ENCODE measurements at places on chromosomes 6 and 20.

- no peak overlapping the region for H3K27ac ChIP-seq
- DNase-seq, result no peak
- no peaks in the 10 kb centered on the region for H3K27me3 ChIP-seq
- no peaks in the 10 kb centered on the region for H3K36me3 ChIP-seq
- H3K4me1 ChIP-seq, result no peaks in the 10 kb centered on the region
- H3K4me3 ChIP-seq, result no peak overlapping the region
These were observed 22.4 kb upstream of the SERINC3 start for GRCh38 chr20:44544263-44544662.

DNA sequence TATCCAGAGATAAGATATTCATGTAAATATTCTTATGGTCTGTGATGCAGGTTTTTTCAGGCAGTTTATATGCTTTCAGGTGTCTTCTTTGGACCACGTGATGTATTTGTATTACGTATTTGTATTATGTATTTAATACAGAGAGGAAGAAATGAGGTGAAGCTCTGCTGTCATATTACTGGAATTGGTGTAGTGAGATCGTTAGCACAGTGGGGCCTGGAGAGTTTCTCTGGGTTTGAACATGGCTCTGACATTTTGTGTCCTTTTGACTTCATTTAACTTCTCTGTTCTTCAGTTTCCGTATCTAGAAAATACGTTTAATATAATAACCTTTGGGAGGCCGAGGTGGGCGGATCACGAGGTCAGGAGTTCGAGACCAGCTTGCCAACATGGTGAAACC lies 1.6 kb upstream of the PRIM2 start:
- no peak overlapping the region for H3K4me3 ChIP-seq
- no peak overlapping the region for H3K27ac ChIP-seq
- no peak for DNase-seq
- H3K36me3 ChIP-seq, result peaks cover 24% of the 10 kb centered on the region
- peaks cover 22% of the 10 kb centered on the region for H3K4me1 ChIP-seq
- no peaks in the 10 kb centered on the region for H3K27me3 ChIP-seq

DNA sequence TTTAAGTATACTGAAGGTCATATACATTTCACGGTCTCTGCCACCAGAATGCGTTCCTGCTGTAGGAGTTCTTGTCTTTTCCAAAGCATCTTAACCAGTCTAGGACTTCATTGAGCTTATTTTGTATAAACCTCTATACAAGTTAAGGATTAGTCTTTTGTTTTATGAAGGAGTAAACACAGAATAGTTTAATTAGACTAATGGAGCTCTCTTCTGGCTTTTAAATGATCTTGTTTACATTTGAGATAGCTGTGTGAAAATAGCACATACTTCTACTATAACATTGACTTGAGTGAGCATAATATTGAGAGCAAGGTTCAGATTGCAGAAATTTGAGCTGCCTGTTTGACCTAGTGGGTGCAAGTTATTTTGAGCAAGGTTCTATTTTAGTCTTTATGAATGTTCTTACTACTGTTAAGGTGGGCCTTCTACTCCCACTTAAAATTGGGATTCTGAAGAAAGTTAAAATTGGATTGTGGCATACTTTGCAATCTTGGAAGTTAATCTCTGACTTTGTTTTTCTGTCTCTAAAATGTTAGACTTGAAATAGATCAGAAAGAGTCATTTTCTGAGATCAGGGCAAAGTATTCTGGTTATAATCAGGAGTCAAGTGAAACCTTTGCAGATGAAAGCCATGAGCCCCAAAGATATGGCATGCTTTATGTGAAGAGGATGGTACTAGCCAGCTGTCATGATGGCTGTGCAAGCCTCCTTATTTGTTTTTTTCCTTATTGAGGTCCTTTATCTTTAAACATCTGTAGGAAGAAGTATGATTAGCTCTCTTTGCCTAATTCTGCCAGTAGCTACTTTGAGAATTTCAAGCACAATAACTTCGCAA lies 41.8 kb downstream of the RPRD1B start:
- no peaks in the 10 kb centered on the region for H3K27me3 ChIP-seq
- peaks cover 8% of the 10 kb centered on the region for H3K4me1 ChIP-seq
- peaks cover 65% of the 10 kb centered on the region for H3K36me3 ChIP-seq
- DNase-seq, result no peak
- H3K4me3 ChIP-seq, result no peak overlapping the region
- H3K27ac ChIP-seq, result no peak overlapping the region

DNA sequence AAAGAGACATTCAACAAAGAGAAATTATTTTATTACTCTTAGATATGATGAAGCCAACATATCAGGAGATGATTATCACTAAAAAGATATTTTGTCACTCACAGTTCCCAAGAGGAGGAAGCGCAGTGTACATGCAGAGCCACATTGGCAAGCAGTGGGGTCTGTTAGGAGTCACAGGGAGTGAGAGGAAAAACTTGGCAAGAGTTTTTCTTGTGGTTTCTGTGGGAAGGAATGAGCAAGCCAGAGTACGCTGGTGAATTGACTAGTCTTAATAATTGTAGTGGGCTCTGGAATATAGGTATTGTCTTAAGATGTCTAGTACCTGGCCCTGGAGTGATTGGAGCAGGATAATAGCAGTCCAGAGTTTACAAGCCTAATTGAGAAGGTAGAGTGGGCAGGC lies 1095.2 kb downstream of the GRIK2 start:
- H3K27ac ChIP-seq, result no peak overlapping the region
- no peaks in the 10 kb centered on the region for H3K4me1 ChIP-seq
- H3K36me3 ChIP-seq, result no peaks in the 10 kb centered on the region
- H3K27me3 ChIP-seq, result no peaks in the 10 kb centered on the region
- H3K4me3 ChIP-seq, result no peak overlapping the region

DNA sequence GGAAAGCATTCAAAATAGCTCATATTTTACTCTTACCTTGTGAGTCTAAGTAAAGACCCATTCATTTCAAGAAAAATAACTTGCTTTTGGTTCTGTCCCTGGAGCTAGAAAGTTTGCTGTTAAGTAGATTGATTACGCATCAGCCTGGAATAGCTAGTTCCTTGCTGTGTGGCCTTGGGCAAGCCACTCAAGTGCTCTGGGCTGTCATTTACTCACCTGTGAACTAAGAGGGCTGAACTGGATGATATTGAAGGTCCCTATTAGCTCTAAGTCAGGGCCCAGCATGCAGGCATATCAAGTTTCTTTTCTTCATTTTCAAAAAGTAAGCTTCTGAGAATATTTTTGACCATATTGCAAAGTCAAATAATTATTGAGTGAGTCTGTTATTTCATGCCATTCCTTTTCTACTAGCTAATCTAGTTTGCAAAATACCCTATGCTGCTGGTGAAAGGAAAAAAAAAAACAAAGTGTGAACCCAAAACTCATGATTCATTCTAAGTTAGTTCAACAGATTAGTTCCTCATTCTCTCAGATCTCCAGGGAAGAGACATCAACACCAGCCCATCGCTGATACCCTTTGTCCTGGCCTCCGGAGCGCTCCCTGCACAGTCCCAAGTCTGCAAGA lies 106.5 kb upstream of the GMDS start:
- H3K27me3 ChIP-seq, result no peaks in the 10 kb centered on the region
- H3K36me3 ChIP-seq, result no peaks in the 10 kb centered on the region
- no peak overlapping the region for H3K4me3 ChIP-seq
- H3K27ac ChIP-seq, result no peak overlapping the region
- DNase-seq, result no peak

GRCh38 chr20:32158943-32159660 lies 48.4 kb downstream of the PLAGL2 start:
- no peak for DNase-seq
- H3K27ac ChIP-seq, result no peak overlapping the region

- DNase-seq, result no peak
- no peaks in the 10 kb centered on the region for H3K36me3 ChIP-seq
- peaks cover 24% of the 10 kb centered on the region for H3K4me1 ChIP-seq
- no peaks in the 10 kb centered on the region for H3K27me3 ChIP-seq
These were observed 49.9 kb downstream of the IPCEF1 start for GRCh38 chr6:154306696-154307095.

DNA sequence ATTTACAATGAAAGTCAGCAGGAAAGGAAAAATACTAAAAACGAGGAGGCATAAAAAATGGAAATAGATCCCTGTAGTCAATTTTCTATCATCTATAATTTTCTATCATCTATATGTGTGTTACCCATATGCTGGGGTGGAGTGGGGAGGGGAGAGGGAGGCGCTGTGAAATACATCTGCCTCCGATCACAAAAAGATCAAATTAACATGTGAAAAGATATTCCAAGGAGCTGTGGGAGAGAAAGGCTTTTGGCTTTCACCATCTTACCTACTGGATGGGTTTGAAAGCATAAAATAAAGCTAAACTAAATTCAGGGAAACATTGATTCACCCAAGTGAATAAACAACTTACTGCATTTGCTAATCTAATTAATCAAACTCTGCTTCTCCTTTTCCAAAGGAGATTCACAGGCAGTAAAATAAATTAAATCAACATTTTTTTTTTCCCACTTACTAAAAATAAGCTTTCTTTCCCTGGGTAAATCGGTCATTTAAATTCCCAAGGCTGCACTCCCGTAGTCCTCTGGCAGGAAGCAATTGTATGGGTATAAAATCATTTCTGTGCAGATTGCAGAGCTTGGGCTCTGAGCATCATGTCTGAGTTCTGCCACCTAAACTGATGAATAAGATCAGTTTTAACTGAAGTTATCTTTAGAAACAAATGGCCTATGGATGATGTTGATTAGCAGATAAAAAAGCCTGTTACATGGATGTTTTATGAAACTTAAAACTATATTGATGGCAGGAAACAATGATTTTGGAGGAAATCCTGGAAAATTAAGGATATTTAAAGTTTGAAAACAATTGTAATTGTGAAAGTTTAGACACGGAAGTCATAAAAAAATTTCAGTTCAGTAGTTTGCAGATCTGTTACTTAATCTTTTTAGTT lies 147.9 kb downstream of the SOX4 start:
- no peaks in the 10 kb centered on the region for H3K36me3 ChIP-seq
- H3K4me3 ChIP-seq, result no peak overlapping the region
- no peak for DNase-seq
- H3K27me3 ChIP-seq, result peaks cover under 1% of the 10 kb centered on the region

DNA sequence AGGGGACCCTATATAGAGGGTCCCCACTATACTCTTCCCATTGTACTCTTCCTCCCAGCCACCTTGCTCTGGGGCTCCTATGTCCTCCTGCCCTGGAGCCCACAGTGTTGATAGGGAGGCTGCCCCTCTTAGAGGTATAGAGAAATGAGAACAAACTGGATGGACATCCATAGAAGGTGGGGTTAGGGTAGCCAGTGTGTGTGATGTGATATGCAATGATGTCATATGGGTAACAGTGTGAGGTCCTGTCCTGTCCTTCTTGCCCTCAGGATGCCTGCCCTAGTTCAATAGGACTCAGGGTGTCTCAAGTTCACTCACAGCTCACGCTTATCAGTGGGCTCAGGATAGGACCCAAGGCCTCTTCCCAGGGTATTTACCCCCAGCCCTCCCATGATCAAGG lies 435 bp downstream of the PTCRA start:
- peaks cover 1% of the 10 kb centered on the region for H3K4me1 ChIP-seq
- no peaks in the 10 kb centered on the region for H3K36me3 ChIP-seq
- no peak for DNase-seq
- peaks cover 14% of the 10 kb centered on the region for H3K27me3 ChIP-seq
- no peak overlapping the region for H3K4me3 ChIP-seq

DNA sequence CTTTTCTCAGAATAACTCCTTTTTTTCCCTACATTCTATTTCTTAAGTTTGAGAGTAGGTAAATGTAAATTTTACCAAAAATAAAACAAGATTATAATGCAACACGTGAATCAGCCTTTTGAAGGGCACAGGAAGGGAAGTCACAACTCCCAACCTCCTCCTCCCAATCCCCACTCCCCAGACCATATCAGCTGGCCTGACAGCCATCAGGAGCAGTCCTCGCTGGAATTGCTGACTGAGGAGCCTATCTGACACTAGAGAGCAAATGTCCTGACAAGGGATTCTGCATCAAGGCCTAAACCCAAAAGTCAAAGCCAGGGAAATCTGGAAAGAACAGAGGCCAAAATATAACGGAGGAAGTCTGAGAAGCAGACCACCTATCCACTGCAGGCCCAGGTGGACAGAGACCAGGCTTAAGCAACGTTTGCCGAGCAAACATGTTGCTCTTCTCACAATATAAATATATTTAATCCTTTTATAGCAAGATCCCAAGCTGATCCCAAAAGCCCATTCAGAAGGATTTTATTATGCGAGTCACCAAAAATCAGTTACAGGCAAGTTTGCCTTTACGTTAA lies 2.5 kb downstream of the RRAGD start:
- H3K4me3 ChIP-seq, result no peak overlapping the region
- peaks cover 4% of the 10 kb centered on the region for H3K27me3 ChIP-seq
- no peaks in the 10 kb centered on the region for H3K36me3 ChIP-seq
- no peak for DNase-seq

DNA sequence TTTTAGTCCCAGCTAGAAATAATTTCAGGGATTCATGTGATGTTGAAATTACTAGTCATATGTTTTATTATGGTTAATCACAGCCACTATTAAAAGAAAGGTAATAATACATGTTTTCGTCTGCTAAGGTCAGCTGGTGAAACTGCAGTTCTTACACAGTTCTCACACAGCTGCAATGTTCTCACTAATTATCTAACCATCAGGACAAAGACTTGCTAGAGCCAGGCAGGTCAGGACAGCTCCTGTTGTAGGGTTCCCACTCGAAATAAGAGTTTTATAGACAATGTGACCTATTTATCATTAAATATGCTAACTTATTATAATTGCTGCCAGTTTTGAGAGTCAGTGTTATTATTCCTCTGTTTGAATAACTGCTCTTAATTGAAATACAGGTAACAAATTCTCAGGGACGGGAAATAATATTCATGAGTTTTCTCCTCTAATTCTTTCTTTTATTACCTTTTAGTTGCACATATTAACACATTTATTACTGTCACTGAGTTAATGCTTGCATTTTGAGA lies 97.9 kb downstream of the GJA1 start:
- no peaks in the 10 kb centered on the region for H3K4me1 ChIP-seq
- no peaks in the 10 kb centered on the region for H3K36me3 ChIP-seq
- DNase-seq, result no peak
- no peak overlapping the region for H3K4me3 ChIP-seq
- no peaks in the 10 kb centered on the region for H3K27me3 ChIP-seq

GRCh38 chr6:168314948-168315347 lies 4.6 kb downstream of the DACT2 start:
- no peak overlapping the region for H3K4me3 ChIP-seq
- peaks cover 25% of the 10 kb centered on the region for H3K27me3 ChIP-seq
- no peak overlapping the region for H3K27ac ChIP-seq
- no peak for DNase-seq

DNA sequence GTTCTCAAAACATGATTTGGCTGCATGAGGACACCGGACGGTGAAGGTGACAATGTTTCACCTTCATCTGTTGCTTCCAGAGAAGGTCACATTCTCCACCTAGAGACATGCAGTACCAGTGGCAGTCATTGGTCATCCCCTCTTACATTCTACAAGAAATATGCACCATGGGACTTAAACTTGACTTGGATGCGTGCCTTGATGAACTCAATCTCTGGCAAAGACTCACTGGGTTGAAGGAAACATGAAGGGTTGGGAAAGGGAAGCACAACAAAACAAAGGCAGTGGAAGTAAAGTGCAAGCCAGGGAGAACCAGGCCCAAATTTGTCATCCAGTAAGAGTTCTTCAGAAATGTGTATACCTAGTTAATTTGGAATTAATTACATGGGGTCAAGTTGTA lies 39.4 kb upstream of the ARMH2 start:
- no peak overlapping the region for H3K4me3 ChIP-seq
- peaks cover 50% of the 10 kb centered on the region for H3K36me3 ChIP-seq
- H3K27me3 ChIP-seq, result no peaks in the 10 kb centered on the region
- H3K27ac ChIP-seq, result no peak overlapping the region

- no peak overlapping the region for H3K4me3 ChIP-seq
- H3K27me3 ChIP-seq, result no peaks in the 10 kb centered on the region
- H3K4me1 ChIP-seq, result no peaks in the 10 kb centered on the region
- H3K36me3 ChIP-seq, result no peaks in the 10 kb centered on the region
These were observed 11.1 kb downstream of the SIGLEC1 start for GRCh38 chr20:3701061-3701998.

- H3K4me3 ChIP-seq, result no peak overlapping the region
- H3K36me3 ChIP-seq, result peaks cover 4% of the 10 kb centered on the region
- no peak for DNase-seq
- H3K4me1 ChIP-seq, result peaks cover 27% of the 10 kb centered on the region
These were observed 46.0 kb downstream of the ABHD12 start for GRCh38 chr20:25344634-25345033.

Measured in activated naive CD8-positive, alpha-beta T cell treated with anti-CD3 and anti-CD28 coated beads, Interleukin-2, amount 50 U/mL, for 24 hours (primary cell).